Pancreas (tissue), 10 donors: ENCODE measurements at places on chromosomes 7 and 10. TPM values are rescaled to one million over a fixed set of nuclear protein-coding genes. Genes with fewer than 3 reads are reported as not detected.

- H3K4me1 ChIP-seq, result no peaks in the 10 kb centered on the region
- H3K4me3 ChIP-seq, result no peak overlapping the region
- no peak for DNase-seq
Observed at GRCh38 chr10:61923950-61924274, 22.4 kb downstream of the ARID5B start.

DNA sequence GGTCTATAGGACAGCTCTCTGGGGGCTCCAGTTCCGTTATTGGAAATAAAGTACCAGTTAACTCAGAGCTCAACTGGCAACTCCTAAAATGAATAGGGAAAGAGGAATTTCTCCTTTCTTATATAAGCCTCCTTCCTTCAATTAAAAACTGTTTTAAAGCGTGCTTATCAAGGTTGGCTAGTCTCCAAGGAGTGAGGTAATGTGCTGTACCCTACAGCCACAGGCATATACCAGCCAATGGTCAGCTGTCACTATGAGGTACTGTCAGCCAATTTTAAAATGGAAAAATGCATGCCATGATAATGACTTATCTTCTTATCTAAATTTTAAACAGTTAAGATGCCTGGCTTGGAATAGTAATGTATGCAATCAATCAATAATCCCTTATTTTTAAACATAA lies 76.2 kb downstream of the PLCE1 start:
- no peak for DNase-seq
- H3K27me3 ChIP-seq, result no peaks in the 10 kb centered on the region
- no peaks in the 10 kb centered on the region for H3K4me1 ChIP-seq
- H3K4me3 ChIP-seq, result no peak overlapping the region
- no peak overlapping the region for H3K27ac ChIP-seq
- no peaks in the 10 kb centered on the region for H3K36me3 ChIP-seq

The CDH23 gene
- polyA plus RNA-seq, result 64.6 TPM

The OPN4 gene
- not detected for polyA plus RNA-seq

- no peaks in the 10 kb centered on the region for H3K27me3 ChIP-seq
- no peak overlapping the region for H3K27ac ChIP-seq
- H3K4me1 ChIP-seq, result peaks cover 5% of the 10 kb centered on the region
- no peak for DNase-seq
Observed at GRCh38 chr7:27419581-27420177, 177.1 kb downstream of the EVX1 start.

The SLC25A40 gene
- 2.7 TPM for polyA plus RNA-seq

DNA sequence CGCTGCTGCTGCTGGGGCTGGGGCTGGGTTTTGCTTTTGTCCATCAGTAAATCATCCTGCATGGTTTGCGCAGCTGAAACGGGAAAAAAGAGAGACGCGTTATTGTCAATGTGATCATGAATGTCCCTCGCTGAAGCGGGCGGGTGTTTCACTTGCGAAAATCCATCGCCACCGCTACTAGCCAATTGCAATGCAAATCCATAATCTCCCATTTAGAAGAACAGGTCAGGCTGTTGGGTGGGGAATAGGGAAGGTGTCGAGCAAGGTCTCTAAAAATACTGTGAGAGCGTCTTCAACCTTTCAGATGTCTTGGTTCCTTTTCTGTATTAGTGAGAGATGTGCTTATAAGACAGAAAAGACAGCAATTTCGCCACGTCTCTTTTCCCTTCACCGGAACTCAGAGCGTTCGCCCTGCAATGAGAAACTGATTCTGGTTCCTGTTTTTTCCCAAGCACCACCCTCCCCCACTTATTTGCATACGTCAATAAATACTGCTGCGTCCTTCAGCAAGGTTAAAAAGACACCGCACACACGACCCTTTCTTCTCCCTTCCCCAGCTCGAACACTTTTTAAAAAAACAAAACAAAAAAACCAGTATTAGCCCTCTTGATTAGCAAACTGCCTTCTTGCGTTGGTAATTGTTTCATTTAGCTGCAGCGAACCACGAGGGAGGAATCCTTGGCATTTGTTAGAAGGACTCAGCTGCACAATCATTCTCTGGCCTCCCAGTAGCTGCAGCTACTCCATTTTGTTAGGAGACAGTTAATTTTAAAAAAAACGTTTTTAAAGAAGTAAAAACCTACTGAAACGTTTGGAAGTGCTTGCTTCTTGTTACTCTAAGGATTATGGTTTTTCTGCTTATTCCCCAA lies 50.4 kb downstream of the CPEB3 start:
- peaks cover 32% of the 10 kb centered on the region for H3K4me1 ChIP-seq
- no peaks in the 10 kb centered on the region for H3K36me3 ChIP-seq
- H3K4me3 ChIP-seq, result peak overlapping the region; percentile 68

DNA sequence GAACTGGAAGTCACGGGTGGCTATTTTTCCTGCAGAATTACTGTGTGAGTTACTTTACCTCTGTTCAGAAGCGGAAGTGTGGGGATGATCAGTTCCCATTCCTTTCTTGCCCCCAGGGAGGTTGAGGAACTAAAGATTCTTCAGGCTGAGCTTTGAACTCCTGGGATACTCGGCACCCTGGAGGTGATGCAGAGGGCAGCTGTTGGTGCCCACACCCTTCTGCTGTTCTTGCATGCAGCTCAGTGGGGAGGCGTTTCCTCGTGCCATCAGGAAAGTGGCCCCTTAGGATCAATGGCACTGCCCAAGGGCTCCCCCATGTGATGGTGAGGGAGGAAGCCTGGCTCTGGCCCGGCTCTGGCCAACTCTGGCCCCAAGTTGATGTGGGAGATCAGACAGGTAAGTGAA lies 44.7 kb upstream of the MXI1 start:
- no peaks in the 10 kb centered on the region for H3K4me1 ChIP-seq
- no peaks in the 10 kb centered on the region for H3K36me3 ChIP-seq
- no peaks in the 10 kb centered on the region for H3K27me3 ChIP-seq
- H3K4me3 ChIP-seq, result no peak overlapping the region
- no peak for DNase-seq
- no peak overlapping the region for H3K27ac ChIP-seq

GRCh38 chr7:43461349-43462024 lies 121.4 kb upstream of the STK17A start:
- H3K27ac ChIP-seq, result no peak overlapping the region
- no peaks in the 10 kb centered on the region for H3K27me3 ChIP-seq
- no peak overlapping the region for H3K4me3 ChIP-seq

DNA sequence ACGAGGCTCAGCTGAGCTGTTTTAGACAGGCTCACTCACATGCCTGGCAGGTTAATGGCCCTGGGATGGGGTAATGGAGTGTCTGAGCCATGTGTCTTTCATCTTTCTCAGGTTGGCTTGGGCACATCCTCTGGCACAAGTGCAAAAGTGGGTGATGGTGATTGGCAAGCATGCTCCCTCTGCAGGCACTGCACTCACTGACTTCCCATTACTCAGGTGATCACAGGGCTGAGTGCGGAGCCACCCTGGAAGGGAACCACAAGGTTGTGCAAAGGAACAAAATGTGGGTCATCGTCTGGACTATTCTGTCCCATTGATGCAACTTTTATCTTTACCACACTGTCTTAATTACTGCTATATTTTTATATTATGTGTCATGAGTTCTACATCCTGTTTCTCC lies 244.1 kb upstream of the AKR1E2 start:
- H3K4me1 ChIP-seq, result no peaks in the 10 kb centered on the region
- DNase-seq, result no peak
- no peak overlapping the region for H3K4me3 ChIP-seq
- H3K27me3 ChIP-seq, result no peaks in the 10 kb centered on the region
- no peak overlapping the region for H3K27ac ChIP-seq

DNA sequence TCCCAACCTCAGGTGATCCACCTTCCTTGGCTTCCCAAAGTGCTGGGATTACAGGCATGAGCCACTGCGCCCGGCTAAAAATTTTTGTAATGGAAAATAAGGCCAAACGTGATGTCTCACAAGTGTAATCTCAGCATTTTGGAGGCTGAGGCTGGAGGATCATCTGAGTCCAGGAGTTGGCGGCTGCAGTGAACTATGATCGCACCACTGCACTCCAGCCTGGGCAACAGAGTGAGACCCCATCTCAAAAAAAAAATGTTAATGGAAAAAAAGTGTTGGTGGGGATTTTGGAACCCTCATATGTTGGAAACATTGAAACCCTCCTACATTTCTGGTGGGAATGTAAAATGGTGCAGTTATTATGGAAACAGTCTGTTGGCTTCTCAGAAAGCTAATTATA lies 2.7 kb upstream of the SRPK2 start:
- DNase-seq, result no peak
- H3K27ac ChIP-seq, result no peak overlapping the region
- H3K4me1 ChIP-seq, result no peaks in the 10 kb centered on the region

GRCh38 chr10:70435241-70436085 lies 6.0 kb downstream of the NODAL start:
- DNase-seq, result no peak
- no peak overlapping the region for H3K4me3 ChIP-seq
- no peaks in the 10 kb centered on the region for H3K27me3 ChIP-seq
- H3K27ac ChIP-seq, result no peak overlapping the region

The CPVL gene
- 2.4 TPM for polyA plus RNA-seq

The TFAM gene
- 5.8 TPM for polyA plus RNA-seq

The TMEM196 gene
- polyA plus RNA-seq, result 5.2 TPM

The SPAG6 gene
- 0.53 TPM for polyA plus RNA-seq

- no peaks in the 10 kb centered on the region for H3K27me3 ChIP-seq
- H3K36me3 ChIP-seq, result no peaks in the 10 kb centered on the region
- DNase-seq, result no peak
- H3K27ac ChIP-seq, result no peak overlapping the region
- H3K4me3 ChIP-seq, result no peak overlapping the region
Observed at GRCh38 chr10:61765176-61766087, 102.7 kb downstream of the CABCOCO1 start.

The HMX2 gene
- 0.19 TPM for polyA plus RNA-seq

GRCh38 chr10:6977398-6978186 lies 397.5 kb upstream of the PRKCQ start:
- no peak overlapping the region for H3K4me3 ChIP-seq
- H3K27ac ChIP-seq, result no peak overlapping the region
- no peak for DNase-seq
- no peaks in the 10 kb centered on the region for H3K27me3 ChIP-seq

The HTRA1 gene
- 19.2 TPM for polyA plus RNA-seq

The C10orf90 gene
- not detected for polyA plus RNA-seq

- H3K27me3 ChIP-seq, result no peaks in the 10 kb centered on the region
- no peak overlapping the region for H3K27ac ChIP-seq
- no peak for DNase-seq
- H3K36me3 ChIP-seq, result no peaks in the 10 kb centered on the region
Observed at GRCh38 chr7:112238852-112239610, 32.5 kb downstream of the ZNF277 start.

DNA sequence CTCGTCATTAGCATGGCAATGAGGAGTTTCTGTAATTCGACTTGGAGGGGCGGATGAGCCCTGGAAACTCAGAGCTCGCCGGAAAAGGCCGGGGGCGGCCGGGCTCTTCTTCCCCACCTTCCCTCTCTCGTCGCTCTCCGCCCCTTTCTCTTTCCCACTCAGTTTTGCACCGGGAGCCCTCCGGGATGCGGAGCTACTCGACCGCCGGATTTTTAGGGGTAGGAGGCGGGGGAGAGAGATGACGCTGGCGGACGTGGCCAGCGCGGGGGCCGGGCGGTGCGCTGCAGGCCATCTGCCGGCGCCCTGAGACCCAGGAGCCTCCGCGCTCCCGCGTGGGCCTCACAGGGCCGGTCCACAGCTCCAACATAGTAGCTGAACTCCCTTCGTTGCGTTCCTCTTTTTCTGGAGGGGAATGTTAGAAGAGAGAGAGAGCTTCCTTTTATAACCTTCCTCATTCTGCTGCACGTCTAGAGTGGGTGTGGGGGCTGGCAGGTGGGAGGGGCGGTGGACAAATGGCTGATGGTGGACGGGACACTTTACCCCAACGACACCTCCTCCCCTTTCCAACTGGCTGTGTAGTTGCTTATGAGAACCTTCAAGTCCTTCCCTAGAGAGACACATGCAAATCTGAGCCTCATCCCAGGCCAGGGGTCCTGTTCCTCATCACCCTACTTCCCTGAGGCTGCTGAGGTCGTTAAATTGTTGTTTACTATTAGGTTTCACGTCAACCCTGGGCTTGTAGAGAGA lies 1.1 kb upstream of the HOXA1 start:
- H3K27me3 ChIP-seq, result no peaks in the 10 kb centered on the region
- H3K4me1 ChIP-seq, result no peaks in the 10 kb centered on the region

GRCh38 chr10:117536866-117537435 lies 5.6 kb upstream of the EMX2 start:
- H3K36me3 ChIP-seq, result no peaks in the 10 kb centered on the region
- no peak for DNase-seq
- H3K27ac ChIP-seq, result no peak overlapping the region
- peaks cover 16% of the 10 kb centered on the region for H3K4me1 ChIP-seq
